ENCODE measurements at places on chromosomes 13 and 19.
A peak's percentile ranks its signal among the peaks of the same experiment; 100 is the strongest.

- no peak for DNase-seq
Measured at GRCh38 chr13:32585550-32586079, 637 bp upstream of the PDS5B start.

DNA sequence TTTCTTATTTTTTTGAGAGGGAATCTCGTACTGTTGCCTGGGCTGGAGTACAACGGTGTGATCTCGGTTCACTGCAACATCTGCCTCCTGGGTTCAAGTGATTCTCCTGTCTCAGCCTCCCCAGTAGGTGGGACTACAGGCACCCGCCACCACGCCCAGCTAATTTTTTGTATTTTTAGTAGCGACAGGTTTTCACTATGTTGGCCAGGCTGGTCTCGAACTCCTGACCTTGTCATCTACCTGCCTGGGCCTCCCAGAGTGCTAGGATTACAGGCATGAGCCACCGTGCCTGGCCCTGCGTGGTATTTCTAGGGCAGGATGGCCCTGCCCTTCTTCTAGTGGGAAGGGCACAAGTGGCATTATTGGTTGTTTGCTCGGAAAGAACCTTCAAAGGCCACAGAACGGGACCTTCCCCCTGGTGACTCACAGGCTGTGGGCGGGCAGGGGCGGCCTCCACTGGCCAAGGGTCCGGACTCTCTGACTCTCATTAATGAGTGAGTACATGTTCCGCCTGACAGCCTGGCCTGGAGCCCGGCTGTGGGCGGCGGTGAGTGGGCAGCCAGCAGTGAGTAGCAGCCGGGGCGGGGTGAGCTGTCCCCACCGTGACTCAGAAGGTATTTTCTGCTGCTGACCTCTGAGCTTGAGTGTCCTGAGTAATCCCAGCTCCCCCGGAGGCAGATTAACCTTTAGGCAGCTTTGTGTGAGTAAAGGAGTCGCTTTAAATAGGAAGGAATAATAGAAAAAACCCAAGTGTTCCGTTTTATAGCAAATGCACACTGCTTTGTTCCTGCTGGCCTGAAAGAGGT lies 5.1 kb downstream of the DOT1L start:
- DNase-seq, result peak; percentile 56

- peak; percentile 9 for DNase-seq
Measured at GRCh38 chr13:89066868-89067466, 1395.8 kb downstream of the SLITRK5 start.

DNA sequence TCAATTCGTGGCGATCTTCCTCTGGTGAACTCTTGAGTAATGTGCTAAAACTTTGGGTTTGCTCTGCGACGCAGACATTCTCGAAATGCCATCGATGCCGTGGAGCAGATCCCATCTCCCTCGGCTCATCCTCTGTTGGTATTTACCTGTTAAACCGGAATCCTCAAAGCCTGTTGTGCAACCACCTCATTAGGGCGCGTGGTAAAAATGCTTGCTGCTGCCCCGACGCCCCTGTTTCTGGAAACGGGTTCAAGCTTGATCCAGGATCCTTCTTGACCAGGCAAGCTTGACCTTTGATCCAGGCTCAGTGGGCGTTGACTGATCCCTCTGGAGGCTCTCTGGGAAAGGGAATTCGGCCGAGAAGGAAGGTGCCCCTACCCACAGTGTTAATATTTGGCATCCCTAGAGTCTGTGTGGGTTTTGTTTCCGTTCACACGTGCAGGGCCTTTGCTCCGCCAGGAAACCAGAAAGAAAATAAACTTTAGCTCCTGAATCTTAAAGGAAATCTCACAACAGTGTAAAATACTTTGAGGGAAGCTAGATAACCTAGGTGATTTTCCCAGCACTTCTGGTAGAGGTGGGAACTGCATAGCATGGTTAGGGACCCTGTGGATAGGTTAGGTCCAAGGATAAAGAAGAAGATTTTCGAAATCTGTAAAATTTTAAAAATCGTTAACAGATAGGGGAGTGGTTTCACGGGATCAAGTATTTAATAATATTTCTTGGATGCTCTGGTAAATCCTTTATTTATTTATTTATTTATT lies 1.1 kb downstream of the LSM14A start:
- peak; percentile 52 for DNase-seq

DNA sequence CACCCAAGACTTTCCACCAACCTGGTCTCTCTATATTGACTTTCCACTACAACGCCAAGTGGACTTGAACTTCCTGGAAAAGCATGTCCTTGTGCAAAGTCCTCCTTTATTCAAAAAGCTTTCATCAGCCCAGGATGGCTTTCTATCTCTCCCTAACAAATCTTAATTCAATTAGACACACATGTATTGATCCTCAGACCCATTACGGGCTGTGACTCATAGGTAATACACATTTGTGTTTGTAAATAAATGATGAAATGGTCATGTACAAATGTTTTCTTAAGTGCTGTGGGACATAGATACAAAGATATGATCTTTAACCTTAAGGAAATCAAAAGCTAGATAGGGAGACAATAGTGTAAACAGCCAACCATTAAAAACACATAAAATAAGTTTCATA lies 1189.7 kb downstream of the EFNB2 start:
- no peak for DNase-seq

GRCh38 chr13:95535243-95535642 lies 17.3 kb upstream of the CLDN10 start:
- DNase-seq, result no peak

- DNase-seq, result no peak
Measured at GRCh38 chr19:51107406-51108065, 673 bp downstream of the CTU1 start.

GRCh38 chr13:73169971-73170370 lies 111.2 kb downstream of the KLF5 start:
- DNase-seq, result no peak

DNA sequence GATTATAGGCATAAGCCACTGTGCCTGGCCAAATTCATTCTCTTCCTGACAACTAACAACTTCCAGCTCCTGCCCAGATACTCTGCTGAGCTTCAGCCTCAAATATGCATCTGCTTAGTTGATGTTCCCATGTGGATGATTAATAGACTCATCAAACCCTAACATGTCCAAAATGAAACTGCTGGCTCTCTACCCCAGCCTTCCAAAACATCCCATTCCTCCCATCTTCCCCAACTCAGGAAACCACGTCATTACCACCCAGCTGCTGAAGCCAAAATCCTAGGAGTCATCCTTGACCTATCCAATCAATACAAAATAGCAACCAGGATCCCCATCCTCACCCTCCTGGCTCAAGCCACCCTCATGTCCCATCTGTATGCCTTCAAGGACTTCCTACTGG lies 20.9 kb downstream of the POU2F2 start:
- no peak for DNase-seq

GRCh38 chr19:30916238-30916637 lies 433.0 kb downstream of the TSHZ3 start:
- DNase-seq, result no peak

GRCh38 chr13:18998389-18998788 lies 183.2 kb downstream of the TUBA3C start:
- no peak for DNase-seq

GRCh38 chr13:66700117-66700601 lies 530.0 kb downstream of the PCDH9 start:
- no peak for DNase-seq

DNA sequence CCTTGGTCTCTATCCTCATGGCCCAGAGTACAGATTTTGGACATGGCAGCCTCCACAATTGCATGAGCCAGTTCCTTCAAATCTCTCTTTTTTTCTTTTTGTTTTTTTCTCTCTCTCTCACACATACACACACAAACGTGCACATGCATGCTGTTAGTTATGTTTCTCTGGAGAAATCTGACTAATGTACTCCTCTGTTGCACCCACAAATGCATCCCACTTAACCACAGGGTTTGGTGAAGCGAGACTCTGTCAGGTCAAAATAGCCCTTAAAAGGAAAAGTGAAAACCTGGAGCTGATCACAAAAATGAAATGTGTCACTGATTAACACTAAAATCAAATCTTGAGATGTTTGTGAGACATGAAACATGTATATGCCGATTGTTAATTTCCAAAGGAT lies 374.6 kb upstream of the ARGLU1 start:
- DNase-seq, result no peak

- no peak for DNase-seq
Measured at GRCh38 chr19:18521692-18522123, at the start of gene ELL. Gene ELL (minus strand): TSS chr19:18522070. CDS start chr19:18522055, 15 bp downstream.

All from T47D (cell line).